ENCODE measurements at places on chromosomes 12 and 14.

DNA sequence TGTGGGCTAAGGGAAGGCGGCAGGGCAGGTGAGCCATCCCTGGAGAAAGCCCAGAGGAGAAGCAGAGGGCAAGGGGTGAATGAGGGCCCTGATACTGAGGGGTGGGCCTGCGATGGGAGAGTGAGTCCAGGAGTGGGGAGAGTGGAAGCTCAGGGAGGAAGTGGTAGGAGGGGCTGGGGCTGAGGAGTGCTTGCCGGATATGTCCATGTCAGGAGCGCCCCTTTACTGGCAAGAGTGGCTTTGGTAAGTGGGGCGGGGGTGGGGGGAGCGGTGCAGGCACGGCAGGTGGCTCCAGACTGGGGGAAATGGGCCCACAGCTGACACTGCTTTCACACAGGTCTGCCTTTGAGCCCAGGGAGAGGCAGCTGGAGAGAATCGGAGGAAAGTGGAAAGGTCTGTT lies 86.4 kb upstream of the GPR68 start:
- no peak for DNase-seq

GRCh38 chr14:35240231-35240630 lies 52.0 kb upstream of the PSMA6 start:
- no peak for DNase-seq

DNA sequence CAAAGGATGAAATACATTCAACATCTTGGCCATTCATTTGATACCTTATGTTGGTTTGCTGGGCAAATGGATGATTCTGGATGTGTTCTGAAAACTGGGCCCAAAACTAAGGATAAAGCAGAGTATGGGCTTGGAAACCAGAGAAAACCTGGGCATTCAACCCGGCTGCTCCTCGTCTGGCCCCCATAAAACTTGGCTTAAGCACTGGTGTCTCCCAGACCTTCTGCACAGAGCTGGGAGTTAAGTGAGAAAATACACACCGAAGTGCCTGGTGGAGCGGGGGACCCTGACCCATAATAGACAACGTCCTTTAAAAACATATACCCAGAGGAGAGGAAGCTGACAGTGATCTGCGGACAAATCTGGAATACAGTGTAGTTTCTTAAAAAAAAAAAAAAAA lies 112.5 kb downstream of the FOXN3 start:
- DNase-seq = no peak

GRCh38 chr12:105888696-105889095 lies 250.1 kb downstream of the NUAK1 start:
- DNase-seq = no peak

- no peak for DNase-seq
Observed at GRCh38 chr12:113231235-113232088, 10.2 kb downstream of the TPCN1 start.
